Kasumi-1 (cell line): ENCODE measurements at places on chromosomes 3 and 15.

DNA sequence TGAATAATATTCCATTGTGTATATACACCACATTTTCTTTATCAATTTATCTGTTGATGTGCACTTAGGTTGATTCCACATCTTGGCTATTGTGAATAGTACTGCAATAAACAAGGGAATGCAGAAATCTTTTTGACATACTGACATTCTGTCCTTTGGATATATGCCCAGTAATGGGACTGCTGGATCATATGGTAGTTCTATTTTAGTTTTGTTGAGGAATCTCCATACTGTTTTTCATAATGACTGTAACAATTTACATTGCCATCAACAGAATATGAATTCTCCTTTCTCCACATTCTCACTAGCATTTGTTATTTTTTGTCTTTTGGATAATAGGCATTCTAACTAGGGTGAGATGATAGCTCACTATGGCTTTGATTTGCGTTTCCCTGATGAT, 174.7 kb downstream of the IGSF11 start:
- DNase-seq = no peak

DNA sequence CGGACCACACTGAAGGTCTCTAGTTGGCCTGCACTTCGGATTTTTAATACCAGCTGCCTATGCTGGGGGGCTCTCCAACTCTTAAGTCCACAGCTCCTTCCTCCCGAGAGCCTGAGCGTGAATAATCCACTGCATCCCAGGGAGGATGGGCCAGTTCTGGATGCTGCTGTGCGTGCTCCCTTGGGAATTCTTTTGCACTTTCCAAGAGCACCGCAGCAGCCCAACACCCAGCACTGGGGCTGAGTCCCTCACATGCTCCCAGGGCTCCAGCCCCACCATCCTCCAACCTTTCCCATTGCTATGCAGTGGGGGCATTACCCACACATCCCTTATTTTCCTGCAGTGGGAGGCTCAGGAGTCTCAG, 136.4 kb upstream of the IQSEC1 start:
- DNase-seq = no peak

GRCh38 chr3:126351771-126352475, 5.3 kb downstream of the KLF15 start:
- DNase-seq = no peak

DNA sequence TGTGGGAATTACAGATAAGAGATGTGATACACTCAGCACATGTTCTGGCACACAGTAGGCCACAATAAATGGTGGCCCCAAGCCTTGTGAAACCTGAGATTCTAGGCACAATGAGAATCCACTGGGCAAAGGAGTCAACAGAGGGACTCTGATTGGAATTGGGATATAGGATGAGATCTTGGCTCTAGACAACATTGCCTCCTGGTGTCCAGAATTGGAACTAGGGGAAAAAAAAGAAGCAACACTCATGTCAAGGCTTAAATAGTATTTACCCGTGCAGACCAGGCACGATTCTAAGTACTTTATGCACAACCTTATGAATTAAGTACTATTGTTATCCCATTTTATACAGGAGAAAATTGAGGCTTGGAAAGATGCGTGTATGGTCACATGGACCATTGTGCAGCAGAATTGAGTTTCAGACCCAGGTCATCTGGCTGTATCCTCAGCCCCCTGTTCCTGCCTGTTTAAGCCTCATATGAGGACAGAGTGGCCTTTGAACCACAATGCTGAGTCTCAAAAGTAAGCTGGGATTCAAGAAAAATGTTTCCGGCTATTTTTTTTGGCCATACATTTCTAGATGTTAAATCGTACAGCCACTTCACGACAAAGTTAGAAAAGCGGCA, 124.8 kb downstream of the SV2B start:
- DNase-seq = peak; percentile 46

DNA sequence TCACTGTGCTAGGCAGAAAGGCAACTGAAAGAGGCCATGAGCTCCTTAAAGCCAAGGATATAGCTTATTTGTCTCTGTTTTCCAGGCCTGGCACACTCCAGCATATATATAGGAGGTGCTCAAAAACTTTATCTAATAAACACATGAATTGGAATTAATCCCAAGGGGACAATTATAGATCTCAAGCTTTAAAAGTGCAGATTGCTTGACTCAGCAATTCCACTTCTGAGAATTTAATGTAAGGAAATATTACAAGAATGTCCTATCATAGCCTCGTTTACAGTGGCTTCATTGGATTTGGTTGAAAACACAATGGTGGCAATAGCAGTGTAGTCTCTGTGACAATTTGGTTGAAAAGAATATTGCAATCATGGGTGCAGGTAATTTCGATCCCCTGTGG, 267.3 kb downstream of the SHQ1 start:
- DNase-seq = no peak

- DNase-seq = peak; percentile 83
Measured at GRCh38 chr3:51434746-51435327, 43.8 kb downstream of the RBM15B start.
